NCI-H1048 (cell line): ENCODE measurements at places on chromosomes 4 and X.

GRCh38 chrX:66000628-66001272, 39.1 kb downstream of the VSIG4 start:
- DNase-seq: no peak

GRCh38 chr4:80452768-80453167, 117.2 kb downstream of the CFAP299 start:
- DNase-seq: no peak

DNA sequence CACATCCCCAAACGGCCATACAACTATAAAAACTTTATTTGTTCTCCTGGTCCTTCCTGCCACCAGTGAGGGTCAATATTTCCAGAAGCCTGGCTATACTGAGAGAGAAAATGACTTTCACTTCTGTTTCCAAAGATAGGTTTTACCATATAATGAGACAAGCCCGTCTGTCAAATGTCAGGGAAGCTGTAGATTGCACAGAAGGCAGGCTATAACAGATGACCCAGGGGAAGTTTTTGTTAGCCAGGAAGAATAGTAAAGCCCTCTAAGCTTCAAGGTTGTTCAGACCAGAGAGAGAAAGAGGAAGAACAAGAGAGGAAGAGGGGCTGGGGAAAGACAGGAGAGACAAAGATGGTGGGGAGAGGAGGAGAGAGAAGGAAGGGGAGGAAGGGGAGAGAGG, 217.5 kb downstream of the GBA3 start:
- DNase-seq: no peak

DNA sequence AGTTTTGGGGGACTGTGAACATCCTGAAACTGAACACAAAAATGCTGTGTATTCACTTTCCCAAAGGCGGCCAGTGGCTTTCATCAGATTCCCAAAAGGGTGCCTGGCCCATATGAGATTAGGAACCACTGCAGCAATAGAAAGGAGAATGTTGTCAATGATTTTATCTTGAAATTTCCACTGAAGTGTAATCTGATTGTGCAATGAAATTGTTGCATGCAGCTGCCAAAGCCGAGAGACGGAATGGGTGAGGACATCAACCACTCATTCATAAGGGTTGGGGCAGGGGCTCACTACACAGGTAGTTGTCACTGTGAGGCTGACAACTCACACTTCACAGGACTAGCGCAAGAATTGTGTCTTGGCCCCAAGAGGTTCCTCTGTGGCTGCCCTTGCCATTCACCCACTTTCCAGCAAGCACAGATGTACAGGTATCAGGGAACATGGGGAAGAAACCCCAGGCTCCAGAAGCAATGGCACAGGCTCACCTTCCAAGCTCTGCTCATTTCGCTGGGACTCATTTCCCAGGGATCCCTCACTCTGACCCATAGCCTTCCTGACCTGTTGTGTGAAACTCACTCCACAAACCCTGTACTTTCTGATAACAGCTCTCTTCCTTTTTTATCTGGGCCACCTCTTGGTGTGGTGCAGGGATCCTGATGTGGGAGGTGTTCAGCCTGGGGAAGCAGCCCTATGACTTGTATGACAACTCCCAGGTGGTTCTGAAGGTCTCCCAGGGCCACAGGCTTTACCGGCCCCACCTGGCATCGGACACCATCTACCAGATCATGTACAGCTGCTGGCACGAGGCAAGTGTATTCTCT, 48.8 kb downstream of the BMX start:
- DNase-seq: no peak

GRCh38 chr4:19689511-19689910, 562.2 kb upstream of the SLIT2 start:
- no peak for DNase-seq

DNA sequence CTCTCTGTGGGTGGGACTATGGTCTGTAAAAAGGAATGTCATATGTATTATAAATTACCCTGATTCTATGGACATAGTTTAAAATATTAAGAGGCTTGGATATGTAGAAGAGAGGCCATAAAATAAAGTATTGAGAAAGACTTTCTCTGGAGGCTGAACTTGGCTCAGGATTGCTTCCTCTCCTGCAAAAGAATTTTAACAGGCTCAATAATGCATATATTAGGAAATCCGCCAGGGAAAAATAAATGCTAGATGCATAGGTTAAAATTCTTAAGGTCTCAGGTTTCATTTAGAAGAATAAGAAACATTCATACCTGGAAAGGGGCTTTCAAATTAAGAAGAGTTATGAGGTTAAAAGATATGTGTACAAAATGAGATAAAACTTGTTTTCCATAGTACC, 424.3 kb downstream of the ARAP2 start:
- DNase-seq: no peak

DNA sequence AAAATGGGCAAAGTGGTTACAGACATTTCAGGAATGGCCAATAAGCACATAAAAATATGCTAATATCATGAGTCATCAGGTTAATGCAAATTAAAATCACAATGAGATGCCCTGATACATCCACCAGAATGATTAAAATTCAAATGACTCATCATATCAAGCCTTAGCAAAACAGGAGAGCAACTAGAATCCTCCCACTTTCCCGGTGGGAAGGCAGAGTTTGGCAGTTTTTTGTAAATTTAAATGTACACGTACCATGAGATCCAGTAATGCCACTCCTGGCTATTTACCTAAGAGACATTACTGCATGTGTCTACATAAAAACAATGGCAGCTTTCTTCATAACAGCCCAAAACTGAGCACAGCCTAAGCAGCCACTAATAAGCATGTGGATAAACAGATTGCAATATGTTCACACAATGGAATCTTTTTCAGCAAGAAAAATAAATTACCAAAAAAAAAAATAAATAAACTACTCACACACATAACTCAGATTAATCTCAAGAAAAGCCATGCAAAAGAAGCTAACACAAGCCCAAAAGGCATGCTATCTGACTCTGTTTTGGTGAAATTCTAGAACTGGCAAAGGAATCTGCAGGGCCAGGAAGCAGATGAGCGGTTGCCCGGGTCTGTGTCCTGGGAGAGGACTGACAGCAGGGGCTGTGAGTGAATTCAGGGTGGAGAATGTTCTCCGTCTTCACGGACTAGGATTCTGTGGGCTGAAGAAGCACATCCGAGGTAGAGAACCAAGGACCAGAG, 48.8 kb downstream of the AFAP1 start:
- peak; percentile 84 for DNase-seq

DNA sequence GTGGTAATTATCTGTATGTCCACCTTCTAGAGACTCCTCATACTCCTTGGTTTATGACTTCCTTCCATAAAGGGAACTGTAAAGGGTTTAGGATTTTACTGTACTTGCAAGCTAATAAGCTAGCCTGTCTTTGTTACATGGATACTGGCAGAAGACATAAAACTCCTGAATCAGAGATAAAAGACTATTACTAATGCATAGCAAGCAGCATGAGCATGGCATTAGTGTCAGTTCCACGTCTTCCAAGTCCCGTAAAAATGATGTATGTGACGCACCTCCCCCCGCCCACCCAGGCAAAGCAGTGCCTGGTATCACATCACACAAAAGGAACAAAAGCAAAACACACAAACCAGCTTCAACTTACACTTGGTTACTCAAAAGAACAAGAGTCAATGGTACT, 71.0 kb downstream of the SLC10A6 start:
- no peak for DNase-seq

- DNase-seq: no peak
Measured at GRCh38 chr4:39745920-39746319, 48.0 kb downstream of the UBE2K start.

DNA sequence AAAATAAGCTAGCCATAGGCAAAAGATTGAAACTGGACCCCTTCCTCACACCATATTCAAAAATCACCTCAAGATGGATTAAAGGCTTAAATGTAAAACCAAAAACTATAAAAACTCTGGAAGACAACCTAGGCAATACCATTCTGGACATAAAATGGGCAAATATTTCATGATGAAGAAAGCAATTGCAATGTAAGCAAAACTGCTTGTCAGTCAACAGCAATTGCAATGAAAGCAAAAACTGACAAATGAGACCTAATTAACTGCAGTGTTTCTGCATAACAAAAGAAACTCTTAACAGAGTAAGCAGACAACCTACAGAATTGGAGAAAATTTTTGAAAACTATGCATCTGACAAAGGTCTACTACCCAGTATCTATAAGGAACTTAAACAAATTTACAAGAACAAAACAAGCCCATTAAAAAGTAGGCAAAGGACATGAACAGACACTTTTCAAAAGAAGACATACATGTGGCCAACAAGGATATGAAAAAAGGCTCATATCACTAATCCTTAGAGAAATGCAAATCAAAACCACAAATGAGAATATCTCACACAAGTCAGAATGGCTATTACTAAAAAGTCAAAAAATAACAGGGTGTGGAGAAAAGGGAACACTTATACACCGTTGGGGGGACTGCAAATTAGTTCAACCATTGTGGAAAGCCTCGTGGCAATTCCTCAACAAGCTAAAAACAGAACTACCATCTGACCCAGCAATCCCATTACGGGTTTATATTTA, 46.7 kb downstream of the CFAP299 start:
- DNase-seq: no peak

GRCh38 chr4:118833192-118833820, 2.6 kb downstream of the SEC24D start:
- DNase-seq: no peak

GRCh38 chr4:162457071-162457865, 293.5 kb upstream of the FSTL5 start:
- DNase-seq: no peak

GRCh38 chr4:48589098-48589445, 99.0 kb downstream of the ZAR1 start:
- no peak for DNase-seq

DNA sequence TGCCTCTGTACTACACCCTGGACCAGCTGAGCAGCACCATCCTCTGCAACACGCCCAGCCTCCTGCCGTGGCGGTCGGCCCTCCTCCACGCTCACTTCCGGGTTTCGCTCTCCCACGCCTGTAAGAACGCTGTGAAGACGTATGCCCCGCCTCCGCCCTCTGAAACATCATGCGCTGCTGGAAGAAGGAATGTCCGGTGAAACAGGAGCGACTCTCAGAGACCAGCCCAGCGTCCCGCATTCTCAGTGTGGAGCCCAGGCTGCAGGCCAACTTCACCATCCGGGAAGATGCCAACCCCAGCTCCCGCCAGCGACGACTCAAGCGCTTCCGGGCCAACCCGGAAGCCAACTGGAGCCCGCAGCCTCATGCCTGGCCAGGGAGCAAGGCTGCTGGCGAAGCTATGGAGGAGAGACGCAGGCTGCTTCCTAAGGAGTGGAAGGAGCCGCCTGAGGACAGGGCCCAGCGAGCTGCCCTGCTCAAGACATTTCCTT, 186.1 kb upstream of the SLITRK2 start:
- no peak for DNase-seq

DNA sequence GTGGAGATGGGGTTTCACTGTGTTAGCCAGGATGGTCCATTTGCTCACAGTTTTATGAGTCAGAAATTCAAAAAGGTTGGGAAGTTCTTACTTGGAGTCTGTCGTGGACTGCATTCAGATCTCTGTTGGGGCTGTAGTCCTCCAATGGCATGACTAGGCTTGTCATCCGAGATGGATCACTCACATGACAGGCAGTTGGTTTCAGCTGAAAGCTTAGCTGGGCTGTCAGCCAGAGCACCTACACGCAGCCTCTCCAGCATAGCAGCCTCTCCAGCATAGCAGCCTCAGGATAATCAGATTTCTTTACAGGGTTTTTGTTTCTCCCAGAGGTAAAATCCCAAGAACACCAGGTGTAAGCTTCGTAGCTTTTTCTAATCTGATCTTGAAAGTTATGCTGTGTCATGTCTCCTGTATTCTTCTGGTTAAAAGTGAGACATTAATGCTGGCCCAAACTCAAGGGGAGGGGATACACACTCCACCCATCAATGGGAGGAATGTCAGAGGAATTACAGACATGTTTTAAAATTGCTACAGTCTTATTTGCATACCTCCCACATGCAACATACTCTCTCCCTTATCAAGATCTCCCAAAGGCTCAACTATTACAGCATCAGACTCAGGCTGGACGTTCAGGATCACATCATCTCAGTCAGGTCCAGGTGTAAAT, 31.6 kb upstream of the SOD3 start:
- no peak for DNase-seq

GRCh38 chrX:119479845-119480244, 11.6 kb downstream of the SLC25A5 start:
- no peak for DNase-seq

DNA sequence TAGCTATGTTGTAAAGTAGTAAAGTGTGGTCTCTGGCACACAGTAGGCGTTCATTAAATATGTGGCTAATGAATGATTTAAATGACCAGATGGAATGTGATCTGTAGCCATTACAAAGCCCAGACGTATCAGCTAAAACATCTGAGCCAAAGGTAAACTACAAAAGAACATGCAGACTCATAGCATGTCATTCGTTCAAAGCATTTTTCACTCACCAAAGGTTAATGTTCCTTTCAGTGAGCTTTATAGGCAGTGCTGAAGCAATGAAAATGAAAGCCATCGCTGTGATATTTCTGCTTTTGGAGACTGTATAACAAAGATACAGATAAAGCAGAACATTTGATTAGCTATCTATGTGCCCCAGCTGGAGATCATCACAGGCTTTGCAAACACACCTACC, 50.5 kb downstream of the F9 start:
- DNase-seq: no peak

DNA sequence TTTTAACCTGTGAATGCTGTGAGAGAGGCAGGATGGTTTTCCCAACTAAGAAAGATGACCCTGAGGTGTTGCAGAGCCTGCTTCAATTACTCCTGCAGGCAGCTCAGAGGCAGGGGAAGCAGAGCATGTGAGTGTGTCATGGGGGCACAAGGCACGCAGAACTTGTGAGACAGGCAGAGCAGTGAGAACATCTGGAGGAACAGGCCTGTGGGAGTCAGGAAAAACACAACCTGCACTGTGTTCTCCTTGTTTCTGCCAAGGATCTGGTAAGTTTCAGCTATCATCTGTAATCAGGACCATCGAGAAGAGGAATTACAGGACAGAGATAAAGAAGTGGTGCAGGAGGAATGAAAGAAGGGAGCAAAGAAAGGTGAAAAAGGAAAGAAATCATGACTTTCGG, 741.8 kb upstream of the INTU start:
- no peak for DNase-seq

DNA sequence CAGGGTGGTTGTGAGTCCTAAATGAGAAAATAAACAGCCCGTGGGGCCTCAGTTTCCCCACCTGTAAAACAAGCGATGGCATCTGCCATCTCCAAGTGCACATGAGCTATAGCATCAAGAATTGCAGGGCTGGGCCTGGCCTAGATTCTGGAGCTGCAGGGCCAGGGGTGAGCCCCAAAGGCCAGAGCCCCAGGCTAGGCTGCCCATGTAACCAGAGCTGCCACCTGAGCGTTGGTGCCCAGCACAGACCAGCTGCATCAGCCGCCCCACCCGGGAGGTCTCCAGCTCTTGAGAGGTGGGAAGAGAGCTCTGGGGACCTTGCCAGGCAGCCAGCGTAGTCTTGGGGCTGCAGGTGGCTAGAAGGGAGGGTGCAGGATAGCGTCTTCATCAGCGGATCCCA, 27.0 kb upstream of the GPR78 start:
- no peak for DNase-seq

GRCh38 chr4:48796927-48797679, 17.0 kb upstream of the FRYL start:
- DNase-seq: no peak

DNA sequence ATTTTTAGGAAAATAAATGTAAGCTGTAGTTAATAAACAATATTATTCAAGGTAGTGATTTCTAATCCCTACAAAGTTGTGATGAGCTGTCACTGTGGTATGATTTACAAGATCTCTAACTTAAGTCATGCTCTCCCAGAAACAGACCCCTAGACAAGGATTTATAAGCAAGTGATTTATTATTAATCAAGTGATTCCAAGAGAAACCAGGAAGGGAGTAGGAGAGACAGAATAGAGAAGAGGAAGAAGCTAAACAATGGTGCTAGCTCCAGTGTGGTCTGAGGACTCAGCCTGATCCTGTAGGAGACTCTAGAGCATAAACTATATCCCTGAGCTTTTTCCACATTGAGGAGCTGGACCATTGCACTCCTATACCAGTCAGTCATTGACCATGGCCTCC, 73.1 kb downstream of the SYTL5 start:
- DNase-seq: no peak
